Choroid plexus epithelial cell (primary cell): ENCODE measurements at places on chromosomes 16 and 17.
A peak's percentile ranks its signal among the peaks of the same experiment; 100 is the strongest.

DNA sequence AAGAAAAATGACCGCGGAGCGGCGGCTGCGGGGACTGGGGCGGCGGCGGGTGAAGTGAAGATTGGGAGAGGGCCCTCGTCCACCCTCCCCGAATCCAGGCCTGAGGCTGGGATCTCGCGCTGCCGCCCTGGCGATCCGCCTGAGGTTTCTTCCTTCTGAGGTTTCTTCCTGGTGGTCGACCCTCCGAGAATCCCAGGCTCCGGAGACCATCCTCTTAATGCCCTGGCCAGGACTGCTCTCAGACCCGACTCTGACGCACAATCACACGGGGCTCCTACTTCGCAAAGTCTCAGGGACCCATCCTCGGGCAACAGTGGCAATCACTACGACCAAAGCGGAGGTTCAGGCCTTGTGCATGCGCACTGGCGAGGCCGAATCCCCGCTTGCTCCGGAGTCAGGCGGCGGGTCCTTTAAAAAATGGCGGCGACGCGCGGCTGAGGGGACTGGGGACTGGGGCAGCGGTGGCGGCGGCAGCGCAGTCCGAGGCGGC is 18.0 kb upstream of the KCNJ18 start:
- DNase-seq: no peak

DNA sequence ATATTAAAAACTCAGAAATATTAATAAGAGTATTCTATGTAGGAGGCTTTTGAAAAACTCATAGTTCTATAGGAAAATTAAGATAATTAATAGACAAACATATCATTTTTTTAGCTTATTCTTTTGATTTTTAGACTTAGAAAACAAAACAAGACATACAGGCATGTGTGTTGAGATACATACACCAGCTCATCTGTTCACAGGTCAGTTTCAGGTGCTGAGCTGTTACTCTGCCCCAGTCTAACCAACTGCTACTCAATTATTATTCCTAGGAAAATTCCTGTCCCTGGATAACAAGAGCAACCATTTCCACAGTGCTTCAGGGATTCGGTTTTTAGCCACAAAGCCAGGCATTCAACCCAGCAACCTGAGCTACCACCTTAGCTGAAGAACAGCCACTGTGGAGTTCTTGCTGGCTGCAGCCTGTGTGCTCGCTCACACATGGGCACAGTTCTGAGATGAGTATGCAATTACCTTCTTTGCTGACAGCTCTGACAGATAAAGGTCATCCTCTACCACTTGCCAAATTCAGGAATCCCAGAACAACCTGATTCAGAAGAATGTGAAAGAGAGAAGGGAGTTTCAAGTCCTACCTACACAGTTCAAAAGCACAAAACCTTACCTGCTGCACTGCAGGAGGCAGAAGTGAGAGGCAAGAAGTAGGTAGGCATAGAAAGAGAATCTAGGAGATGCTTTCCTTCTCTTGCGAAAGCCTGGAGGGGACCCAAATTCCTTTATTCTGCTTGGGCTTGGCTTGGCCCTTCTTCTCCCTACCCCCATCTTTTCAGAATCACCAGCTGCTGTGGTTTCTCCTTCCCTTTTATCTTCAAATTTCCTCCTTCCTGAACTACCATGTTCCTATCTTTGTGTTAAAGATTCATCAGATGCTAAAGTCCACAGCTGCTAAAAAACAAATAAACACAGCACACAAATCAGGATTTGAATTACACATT is 62.7 kb downstream of the TEX2 start:
- DNase-seq: peak; percentile 49

- no peak for DNase-seq
Measured at GRCh38 chr17:43216369-43216761, 4.7 kb downstream of the TMEM106A start.

- no peak for DNase-seq
Measured at GRCh38 chr17:53659181-53659580, 163.5 kb upstream of the KIF2B start.

DNA sequence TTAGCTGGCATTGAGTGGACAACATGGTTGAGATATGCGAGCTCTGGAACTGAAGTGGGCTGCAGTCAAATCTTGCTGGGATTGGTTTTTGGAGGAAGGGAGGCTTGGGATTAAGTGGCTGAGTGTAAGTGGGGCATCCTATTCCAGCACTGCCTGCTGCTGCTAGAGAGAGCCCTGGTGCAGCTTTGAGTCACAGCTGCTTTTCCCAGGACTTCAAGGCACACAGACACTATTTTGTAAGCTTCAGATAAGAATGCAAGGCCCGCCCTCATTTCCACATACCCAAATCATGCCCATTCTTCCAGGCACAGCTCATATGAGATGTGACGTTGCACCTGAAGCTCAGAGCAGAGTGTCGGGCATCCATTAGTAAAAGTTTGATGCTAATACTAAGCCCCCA is 10.2 kb upstream of the MAF start:
- DNase-seq: peak; percentile 12
